Activated CD8-positive, alpha-beta memory T cell treated with anti-CD3 and anti-CD28 coated beads, Interleukin-2, amount 50 U/mL, for 4 hours (primary cell): ENCODE measurements at places on chromosomes 1 and 21.

- no peak for DNase-seq
Observed at GRCh38 chr1:99851850-99852454, 1.8 kb downstream of the AGL start.

- DNase-seq = no peak
Observed at GRCh38 chr1:179516976-179517705, 58.6 kb downstream of the NPHS2 start.

DNA sequence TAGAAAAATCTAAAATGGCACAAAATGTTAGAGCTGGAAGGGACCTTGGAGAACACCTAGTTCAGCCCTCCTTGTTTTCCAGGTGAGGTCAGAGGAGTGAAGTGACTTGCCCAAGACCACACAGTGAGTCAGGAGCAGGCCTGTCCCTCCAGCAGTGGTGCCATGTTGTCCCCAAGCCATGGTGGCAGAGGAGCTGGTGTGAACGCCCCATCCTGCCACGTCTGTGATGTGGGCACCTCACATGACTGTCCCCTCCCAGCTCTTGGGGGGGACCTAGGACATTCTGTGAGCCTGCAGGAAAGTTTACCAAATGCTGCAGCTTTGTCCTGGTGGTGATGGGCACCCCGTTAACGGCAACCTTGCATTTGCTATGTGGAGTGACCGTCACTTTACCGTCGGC lies 66.2 kb downstream of the SCCPDH start:
- DNase-seq = no peak

DNA sequence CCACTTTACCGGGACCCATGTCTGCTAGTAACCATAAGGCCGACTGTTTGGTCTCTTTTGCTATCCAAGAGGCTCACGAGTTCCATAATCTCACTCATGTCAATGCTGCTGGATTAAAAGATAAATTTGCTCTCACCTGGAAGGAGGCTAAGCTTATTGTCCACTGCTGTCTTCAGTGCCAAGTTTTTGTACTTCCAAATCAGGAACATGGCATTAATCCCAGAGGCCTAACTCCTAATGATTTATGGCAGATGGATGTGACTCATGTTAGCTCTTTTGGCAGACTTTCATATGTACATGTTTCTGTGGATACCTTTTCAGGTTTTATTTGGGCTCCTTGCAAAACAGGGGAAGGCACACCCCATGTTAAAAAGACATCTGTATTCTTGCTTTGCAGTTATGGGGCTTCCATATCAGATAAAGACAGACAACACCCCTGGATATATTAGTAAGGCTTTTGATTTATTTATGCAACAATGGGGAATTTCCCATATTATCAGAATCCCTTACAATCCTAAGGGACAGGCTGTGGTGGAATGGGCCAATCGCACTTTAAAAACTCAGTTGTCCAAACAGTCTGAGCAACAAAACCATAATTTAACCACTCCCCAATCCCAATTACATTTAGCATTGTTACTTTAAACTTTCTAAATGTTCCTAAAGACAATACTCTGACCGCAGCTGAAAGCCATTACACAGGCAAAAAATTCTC lies 162.7 kb downstream of the IER5 start:
- DNase-seq = no peak

DNA sequence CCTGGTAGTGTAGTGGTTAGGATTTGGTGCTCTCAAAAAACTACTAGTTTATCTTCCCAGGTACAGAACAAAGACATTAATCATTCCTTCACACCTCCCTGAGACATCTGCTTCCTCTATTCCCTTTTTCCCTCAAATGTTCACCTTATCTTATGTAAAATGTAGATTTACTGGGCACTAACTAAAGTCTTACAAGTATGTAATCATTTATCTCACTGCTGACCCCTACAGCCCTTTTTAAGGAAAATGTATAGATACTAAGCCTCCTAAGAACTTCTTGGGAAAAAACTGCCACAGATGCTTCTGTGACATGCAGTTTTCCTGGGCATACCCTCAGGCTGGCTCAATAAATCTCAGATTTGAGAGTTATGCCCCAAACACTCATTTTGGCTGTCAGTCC lies 50.8 kb upstream of the NEK7 start:
- DNase-seq = no peak
